Mesenchymal stem cell (in vitro differentiated cells and primary cell): ENCODE measurements at places on chromosomes 4 and X.

- DNase-seq = no peak
Measured at GRCh38 chr4:31649878-31650277, 929.7 kb downstream of the PCDH7 start.

DNA sequence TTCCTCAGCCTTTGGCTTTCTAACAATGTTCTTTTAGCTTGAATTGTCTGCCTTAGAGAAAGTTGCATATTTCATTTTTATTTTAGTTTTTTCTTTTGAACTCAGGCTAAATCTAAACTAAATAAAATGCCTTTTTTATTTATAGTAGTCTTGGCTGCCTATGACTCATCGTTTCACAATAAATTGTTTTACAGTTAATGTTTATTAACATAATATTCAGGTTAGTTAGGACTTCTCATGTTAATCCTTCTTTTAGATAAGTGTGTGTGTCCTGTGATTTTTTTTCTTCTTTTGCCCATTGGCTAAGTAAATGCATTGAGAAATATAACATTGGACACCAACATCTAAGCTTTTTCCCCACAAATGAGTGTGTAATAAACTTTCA, 1.6 kb downstream of the RP2 start:
- peak; percentile 34 for DNase-seq

DNA sequence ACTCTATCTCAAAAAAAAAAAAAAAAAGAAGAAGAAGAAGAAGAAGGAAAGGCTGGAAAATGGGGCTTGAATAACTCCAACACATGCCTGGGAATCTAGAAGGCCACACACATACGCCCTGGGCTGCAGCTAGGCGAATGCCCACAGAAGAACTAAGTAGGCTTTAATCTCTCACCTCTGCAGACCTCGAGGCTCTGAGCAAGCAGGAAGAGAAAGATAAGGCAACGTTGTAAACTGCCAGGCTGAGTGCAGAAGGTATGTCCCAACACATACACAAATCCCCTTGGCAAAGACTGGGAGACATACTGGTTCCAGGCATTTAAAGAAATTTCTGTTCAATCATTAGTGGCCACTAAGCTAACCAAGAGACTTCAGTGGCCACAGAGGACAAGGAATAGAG, 18.4 kb downstream of the SLC38A5 start:
- DNase-seq = no peak

DNA sequence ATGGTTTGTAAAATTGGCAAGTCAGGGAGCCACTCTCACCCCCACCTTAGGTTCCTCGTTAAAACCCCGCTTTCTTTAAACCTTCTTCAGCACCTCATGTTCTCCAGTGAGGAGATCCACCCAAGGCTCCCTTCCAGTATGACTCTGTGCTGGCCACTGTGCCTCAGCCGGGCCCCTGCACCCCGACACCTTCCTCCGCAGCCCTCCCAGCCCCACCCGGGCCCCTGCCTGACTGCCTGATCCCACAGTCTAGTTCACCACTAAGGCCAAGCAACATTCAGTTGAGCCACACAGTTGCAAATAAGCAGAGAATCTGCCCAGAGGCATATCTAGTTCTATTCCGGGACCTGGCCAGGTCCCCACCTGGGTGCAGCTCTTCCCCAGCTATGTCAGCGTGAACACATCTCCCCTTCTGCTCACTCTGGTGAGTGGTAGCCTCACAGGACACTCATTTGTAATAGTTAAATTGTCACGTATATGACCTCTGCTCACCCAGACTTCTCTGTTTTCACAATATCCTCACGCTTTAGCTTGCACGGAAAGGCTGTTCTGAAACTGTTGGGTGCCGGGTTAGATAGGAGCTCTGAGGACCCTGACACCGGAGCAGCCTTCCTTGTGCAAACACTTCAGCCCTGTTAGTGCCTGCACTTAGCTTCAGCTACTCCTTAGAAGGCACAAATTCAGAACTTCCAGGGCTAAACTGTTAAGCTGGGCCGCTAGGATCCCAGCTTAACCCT, 146.8 kb downstream of the DCTD start:
- no peak for DNase-seq

DNA sequence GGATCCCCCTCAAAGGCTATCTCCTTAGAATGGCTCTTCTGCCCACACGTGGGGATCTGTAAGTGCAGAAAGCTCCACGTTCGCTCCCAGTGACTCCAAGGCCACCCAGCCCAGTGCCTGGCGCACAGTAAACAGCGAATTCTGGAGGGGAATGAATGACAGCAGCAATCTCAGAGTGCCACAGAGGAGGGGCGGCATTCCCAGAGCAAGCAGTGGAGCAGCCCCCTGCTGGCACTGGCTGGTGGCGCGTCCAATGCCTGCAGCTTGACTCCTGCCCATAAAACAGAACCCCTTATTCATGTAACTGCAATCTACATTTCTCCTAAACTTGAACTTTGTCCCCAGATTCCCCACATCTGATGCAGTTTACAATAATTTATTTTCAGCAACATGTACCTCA, 6.9 kb upstream of the HELT start:
- peak; percentile 10 for DNase-seq

GRCh38 chrX:85993539-85994197, 53.7 kb downstream of the CHM start:
- DNase-seq = peak; percentile 24

DNA sequence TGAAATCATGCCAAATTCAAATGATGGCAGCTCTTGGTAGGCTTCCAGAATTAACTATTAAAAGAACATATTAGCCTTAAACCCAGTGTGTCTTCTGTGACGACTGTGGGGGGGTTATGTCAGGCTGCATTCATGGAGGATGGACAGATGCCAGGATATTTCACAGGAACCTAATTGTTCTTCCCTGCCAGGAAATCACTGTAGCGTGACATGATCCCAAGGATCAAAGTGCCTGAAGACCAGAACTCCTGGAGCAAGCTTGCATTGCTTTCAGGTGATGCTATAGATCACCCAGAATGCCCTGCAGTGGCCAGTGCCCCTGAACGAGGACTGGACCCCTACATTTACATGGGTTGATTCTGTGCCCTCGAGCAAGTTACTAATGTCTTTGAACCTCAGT, 1093.0 kb upstream of the TENM3 start:
- DNase-seq = no peak

- DNase-seq = peak; percentile 78
Measured at GRCh38 chr4:30380404-30380998, 339.7 kb upstream of the PCDH7 start.

DNA sequence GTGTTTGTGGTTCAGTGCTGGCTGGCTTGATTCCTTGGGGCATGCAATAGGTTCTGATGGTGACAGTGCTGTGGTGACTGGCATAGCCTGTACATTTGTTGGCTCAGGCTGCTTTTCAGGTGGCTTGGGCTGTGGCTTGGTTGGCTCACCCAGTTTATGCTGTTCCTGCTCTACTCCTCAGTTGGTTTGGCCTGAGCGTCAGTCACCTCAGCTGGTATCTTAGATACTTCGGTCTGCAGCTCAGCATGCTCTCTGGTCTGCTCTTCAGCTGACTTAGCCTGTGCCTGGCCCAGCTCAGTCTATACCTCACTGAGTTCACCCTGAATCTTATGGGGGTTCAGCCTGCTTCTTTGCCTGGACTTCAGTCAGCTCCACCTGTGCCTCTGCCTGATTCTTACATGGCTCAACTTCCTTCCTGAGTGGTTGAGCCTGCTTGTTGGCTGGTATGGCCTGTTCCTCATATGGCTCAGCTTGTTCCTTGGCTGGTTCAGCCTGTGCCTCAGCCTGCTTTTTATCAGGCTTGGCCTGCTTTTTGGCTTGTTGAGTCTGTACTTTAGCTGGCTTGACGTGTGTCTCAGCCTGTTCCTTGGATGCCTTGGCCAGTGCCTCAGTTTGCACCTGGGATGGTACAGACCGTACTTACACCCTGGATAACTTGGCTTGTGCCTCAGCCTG, 170.6 kb downstream of the MSN start:
- DNase-seq = no peak

DNA sequence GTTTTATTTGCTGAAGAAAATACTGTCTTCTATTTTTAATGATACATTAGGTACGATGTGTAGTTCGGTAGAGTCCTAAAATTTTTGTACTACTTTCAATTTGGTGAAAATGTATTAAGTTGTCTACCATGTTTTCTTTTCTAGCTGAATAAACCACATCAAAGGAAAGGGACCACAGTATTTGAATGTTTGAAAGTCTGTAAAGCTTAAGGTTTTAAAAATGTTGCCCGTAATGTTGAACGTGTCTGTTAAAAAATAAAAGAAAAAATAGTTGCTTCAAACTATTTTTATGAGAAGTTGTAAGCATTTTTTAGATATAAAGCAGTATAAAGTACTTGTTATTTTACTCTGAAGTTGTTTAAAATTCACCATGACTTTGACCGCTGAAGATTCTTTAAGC, 3.2 kb downstream of the CDKN2AIP start:
- DNase-seq = no peak

DNA sequence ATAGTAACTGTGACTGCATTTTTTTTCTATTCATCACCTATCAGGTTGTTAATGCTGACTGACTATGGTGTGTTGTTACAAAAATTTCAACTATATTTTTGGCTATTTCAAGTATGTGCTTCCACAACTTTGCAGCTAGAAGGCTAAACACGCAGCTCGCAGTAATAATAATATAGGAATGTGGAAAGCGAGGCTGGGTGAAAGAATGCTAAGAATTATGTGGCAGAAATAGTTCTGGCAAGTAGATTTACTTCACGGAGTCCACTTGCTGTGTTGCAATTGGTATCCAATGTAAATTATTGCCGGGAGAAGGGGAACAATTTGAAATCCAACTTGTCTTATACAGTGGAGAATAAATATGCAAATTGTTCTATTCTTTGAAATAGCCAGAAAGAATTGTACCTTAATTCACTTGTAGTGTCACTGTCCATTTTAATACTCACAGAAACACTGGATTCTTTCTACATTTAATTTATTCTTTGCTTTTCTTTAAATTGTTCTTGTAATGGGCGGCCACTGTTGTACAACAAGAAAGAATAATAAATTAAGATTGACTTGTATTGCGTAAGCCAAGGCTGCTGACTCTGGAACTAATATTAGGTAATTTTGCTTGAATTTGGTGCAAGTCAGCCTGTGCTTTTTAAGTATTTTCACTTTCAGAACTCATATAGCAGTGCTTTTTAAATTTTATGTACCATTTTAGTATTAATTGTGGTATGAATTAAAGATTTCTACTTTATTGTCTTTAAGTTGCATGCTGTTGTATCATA, 154.9 kb downstream of the FRMPD4 start:
- peak; percentile 1 for DNase-seq

GRCh38 chr4:184375027-184375426, 99.3 kb downstream of the IRF2 start:
- DNase-seq = no peak

DNA sequence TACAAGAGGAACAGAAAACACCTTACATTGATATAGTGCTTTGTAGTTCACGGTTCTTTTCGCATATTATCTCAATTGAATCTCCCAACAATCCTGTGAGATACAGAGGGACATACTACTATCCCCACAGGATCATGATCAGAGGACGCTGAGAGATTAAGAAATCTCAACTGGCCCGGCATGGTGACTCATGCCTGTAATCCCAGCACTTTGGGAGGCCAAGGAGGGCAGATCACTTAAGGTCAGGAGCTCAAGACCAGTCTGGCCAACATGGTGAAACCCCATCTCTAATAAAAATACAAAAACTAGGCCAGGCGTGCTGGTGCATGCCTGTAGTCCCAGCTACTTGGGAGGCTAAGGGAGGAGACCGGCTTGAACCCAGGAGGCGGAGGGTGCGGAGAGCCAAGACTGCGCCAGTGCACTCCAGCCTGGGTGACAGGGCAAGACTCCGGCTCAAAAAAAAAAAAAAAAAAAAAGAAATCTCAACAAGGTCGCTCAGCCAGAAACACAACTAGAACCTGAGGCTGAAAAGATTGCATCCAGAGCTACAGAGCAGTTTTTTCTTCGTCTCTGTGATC, 7.4 kb downstream of the APOO start:
- DNase-seq = peak; percentile 65

GRCh38 chr4:55635741-55636655, at the start of gene NMU:
Gene NMU (minus strand): TSS chr4:55636298. CDS start chr4:55636192, 106 bp downstream.
- DNase-seq = peak; percentile 2

GRCh38 chrX:25941559-25942250, 196.4 kb upstream of the MAGEB18 start:
- no peak for DNase-seq

GRCh38 chr4:106301393-106302061, 14.5 kb downstream of the TBCK start:
- DNase-seq = no peak

DNA sequence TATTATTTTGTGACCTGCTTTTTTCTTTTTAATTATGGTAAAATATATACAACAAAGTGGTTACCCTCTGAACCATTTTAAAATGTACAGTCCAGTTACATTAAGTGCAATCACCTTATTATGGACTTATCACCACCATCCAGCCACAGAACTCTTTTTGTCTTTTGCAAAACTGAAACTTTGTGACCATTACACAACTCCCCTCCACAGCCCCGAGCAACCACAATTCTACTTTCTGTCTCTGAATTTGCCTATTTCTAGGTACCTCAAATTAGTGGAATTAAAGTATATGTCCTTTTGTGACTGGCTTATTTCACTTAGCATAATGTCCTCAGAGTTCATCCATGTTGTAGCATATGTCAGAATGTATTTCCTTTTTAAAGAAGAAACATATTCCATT, 39.3 kb upstream of the WWC2 start:
- DNase-seq = no peak

DNA sequence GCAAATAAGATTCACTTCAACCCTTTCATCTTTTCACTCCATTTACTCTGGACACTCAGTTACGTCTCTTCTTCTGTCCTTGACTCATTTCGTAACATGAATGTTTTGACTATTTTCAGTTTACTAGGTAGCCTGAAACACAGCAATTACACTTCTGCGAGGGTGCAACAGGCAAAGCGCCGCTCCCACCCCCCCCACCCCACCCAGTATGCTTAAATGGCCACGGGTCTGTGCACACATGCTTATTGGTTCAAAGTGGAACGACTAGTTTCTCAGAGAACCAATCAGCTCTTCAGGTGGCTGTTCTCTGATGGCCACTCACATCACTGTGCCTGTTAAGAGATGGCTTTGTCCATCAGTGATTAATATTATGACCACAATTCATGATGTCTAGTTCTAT, 3.5 kb downstream of the BEND4 start:
- no peak for DNase-seq

- no peak for DNase-seq
Measured at GRCh38 chrX:154991039-154991438, 31.5 kb downstream of the F8 start.

DNA sequence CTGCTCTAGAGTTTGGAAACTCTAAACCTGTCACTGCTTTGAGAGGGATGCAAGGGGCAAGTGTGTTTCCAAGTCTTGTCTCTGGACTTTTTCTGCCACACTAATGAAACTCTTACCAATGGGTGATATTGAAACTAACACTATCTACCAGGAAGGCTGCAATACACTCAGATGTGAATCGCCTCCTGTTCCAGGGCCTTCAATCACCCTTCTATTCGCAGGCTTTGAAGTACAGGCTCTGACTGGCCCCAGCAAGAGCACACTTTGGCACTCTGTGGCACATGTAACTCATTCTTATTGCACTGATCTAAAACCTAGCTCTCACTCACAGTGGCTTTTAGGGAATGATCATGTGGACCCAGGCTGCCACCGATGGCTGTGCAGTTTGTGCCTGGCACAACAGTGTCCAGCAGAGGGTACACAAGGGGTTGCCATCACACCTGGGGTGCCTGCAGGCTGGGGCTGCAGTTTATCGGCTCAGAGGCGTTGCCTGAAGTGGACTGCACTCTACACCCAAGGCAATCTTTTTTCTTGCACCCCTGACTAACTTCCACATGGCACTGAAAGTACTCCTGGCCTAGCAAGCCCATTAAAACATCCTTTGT, 210.8 kb downstream of the MGST2 start:
- no peak for DNase-seq
